ENCODE measurements at places on chromosomes 5 and 9.

- peak; percentile 71 for DNase-seq
These were observed 17.1 kb downstream of the DELE1 start for GRCh38 chr5:141940695-141941271.

DNA sequence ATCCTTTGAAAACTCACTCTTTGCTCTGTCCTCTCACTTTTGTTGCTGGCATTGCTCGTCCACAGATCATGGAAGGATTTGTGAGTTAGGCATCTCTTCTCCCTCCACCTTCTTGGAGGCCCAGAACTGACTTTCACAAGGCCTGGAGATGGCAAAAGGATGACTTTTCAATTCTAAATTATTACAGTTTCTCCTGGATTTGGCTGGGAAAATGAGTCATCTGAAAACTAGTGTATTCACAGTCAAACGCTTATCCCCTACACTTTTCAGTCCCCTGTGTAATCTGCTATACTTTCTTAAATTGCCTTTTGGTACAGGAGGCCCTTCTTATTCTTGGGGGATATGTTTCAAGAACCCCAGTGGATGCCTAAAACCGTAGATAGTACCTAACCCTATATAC is 35.6 kb downstream of the ADRA1B start:
- no peak for DNase-seq

DNA sequence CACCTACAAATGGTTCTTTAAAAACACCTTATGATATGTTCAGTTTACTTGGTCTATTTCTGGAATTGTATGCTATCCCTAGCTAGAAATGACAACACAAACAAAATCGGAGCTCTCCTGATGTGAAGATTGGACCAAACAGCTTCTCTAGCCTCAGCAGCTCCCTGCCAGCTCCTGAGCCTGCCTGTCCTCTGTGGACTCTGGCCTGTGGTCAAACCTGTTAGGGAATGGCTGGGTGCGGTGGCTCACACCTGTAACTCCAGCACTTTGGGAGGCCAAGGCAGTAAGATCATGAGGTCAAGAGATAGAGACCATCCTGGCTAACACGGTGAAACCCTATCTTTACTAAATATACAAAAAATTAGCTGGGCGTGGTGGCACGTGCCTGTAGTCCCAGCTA is 195.3 kb downstream of the GAS1 start:
- DNase-seq = no peak

GRCh38 chr5:56460195-56460546 is 227.0 kb upstream of the ANKRD55 start:
- DNase-seq = no peak

GRCh38 chr9:118734696-118735095 is 634.5 kb downstream of the BRINP1 start:
- no peak for DNase-seq

DNA sequence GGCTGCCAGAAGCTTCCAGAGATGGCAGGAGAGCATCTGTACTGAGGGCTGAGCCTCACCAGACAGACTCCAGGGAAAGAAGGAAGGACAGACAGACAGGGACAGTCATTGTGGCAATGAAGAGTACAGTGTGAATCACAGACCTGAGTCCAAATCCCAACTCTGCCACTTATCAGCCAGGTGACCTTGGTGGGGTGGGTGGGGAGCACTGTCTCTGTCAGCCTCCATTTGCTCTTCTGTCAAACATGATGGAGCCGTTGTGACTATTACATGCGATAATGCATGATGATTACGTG is 85.9 kb upstream of the FSTL4 start:
- DNase-seq = no peak

DNA sequence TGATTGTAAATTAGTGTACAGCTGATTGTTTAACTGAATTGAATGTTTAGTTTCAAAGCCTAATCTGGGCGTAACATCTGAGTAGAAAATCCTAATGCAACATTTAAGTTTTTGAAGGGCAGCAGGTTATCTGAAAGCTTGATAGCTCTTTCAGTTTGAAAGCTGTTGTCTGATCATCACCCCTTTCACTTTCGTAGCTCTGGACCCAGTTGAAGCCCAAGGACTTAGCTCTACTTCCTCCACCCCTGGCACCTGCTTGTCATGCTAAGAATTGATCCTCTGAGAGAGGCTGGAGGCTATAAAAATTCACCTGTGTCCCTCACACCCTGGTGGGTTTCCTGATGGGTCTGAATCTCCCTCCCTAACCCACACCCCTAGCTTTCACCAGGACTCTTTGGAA is 86.0 kb downstream of the ZFAND5 start:
- DNase-seq = no peak

GRCh38 chr5:86570427-86571083 is 47.2 kb upstream of the COX7C start:
- DNase-seq = no peak

DNA sequence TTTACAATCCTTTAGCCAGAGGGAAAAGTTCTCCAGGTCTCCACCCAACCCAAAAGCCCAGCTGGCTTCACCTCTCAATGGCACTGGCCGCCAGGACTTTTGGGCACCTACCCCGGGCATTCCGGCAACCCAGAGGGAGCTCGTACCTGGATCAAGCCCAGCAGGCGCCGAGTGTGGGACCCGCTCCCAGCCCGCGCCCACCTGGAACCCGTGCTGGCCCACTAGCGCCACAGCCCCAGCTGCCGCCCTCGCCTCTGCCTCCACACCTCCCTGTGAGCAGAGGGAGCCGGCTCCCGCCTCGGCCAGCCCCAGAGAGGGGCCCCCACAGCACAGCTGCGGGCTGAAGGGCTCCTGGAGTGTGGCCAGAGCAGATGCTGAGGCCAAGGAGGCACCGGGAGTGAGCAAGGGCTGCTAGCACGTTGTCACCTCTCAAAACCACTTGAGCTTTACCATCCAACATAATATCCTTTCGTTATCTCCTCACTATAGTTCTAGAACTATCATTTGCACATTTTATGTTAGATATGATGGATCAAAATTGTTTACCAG is 69.7 kb downstream of the GCNT1 start:
- no peak for DNase-seq

DNA sequence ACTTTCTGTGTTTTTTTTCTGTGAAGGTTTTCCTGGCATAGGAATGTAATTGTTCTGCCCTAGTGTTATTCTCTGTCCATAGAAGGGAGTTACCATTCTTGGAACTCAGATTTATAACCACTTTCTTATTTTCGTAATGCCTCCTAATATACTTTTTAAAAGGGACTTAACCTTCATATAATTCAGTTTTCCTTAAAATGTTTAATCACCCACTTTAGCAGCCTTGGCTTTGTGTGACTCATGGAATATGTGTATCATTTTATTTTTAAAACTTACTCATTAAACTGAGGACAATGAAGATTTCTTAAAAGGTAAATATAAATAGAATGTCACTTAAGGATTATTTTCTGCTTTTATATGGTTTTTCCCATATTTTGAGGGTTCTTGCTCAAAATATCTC is 50.0 kb downstream of the RAI14 start:
- no peak for DNase-seq

DNA sequence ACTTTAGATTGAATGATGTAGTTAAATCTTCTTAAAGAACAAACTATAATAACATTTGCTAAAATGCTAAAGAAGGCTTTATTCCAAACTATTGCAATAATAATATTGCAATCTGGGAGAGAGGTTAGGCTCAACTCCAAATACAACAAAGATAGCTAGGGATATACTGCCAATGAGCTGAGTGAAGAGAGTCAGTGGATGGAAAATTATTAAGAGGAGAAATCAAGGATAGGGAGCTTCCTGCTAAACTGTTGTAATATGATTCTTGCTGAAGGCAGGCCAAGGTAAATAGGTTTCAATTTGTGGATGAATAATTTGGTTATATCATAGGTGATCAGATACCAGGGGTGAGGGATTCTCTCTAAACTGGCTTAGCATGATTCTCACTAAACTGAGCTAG is 1651.5 kb downstream of the EFNA5 start:
- DNase-seq = no peak

- DNase-seq = peak; percentile 56
These were observed 320.9 kb upstream of the KLF4 start for GRCh38 chr9:107810461-107810961.

- DNase-seq = no peak
These were observed 13.6 kb upstream of the CXXC5 start for GRCh38 chr5:139634541-139634940.

DNA sequence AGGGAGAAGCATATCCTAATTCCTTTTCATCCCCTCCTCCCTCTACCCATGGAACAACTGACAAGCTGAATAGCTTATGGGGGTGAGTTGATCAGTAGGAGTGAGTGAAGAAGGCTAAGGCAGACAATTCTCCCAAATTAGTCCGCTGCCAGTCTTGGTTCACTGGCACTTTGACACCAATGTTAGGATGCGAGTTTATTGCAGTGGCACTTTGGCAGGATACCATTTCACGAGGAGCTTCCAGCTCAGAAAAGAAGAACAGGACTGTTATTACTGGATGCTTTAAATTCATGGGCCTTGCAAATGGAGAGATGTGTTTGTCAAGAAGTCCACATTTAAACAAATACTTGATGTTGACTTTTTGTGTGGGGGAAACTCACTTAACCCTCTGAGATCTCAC is 427.6 kb downstream of the NR2F1-AS1 start:
- DNase-seq = no peak

- DNase-seq = no peak
These were observed 249.3 kb downstream of the DNAH5 start for GRCh38 chr5:13695076-13695712.

DNA sequence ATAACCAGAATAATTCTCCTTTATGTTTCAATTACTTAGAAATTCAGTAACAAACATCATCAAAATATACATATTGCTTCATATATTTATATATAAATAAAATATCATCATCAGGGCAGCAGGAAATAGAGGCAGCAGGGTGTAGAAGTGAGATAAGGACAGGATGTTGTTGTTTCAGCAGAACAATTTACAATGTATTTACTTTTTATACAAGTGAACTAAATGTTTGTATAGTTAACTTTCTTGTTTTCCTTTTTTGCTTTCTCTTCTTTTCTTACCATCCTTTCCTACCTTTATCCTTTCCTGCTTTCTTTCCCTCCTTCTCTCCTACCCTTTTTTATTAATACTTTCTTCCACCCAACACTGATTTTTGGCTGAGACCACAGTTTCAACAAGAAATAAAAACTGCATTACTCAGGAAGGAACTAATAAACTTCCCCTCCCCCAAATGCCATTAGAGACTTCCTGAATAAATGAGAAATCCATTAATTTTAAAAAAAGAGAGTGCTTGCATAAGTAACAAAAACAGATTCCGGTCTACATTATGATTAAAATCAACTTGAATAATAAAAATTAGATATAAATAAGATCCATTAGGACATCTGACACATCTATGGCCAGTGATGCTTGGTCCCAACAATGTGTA is 159.8 kb upstream of the ACOT12 start:
- DNase-seq = peak; percentile 2

DNA sequence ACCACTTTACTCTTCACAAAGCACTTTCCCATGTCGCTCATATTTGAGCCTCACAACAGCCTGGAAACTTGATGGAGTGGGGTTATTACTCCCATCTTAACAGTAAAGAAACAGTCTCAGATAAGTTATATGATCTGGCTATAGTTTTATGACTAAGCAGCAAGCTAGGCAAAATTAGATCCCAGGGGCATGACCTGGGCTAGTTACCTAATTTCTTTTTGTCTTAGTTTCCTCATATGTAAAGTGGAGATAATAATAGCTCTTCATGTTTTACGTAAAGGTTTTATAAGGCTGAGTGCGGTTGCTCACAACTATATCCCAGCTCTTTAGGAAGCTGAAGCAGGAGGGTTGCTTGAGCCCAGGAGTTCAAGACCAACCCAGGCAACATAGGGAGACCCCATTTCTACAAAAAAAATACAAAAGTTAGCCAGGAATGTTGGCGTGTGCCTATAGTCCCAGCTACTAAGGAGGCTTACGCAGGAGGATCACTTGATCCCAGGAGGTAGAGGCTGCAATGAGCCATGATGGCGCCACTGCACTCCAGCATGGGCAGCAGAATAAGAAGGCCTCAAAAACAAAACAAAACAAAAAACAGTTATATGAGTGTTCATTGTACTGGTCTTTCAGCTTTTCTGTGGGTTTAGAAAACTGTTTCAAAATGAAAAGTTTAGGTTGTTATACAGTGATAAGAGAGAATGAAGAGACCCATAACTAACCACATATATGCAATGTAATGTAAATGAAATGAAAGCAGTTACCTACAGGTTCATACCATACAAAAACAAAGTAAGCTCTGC is 6.5 kb upstream of the PLIN2 start:
- no peak for DNase-seq

DNA sequence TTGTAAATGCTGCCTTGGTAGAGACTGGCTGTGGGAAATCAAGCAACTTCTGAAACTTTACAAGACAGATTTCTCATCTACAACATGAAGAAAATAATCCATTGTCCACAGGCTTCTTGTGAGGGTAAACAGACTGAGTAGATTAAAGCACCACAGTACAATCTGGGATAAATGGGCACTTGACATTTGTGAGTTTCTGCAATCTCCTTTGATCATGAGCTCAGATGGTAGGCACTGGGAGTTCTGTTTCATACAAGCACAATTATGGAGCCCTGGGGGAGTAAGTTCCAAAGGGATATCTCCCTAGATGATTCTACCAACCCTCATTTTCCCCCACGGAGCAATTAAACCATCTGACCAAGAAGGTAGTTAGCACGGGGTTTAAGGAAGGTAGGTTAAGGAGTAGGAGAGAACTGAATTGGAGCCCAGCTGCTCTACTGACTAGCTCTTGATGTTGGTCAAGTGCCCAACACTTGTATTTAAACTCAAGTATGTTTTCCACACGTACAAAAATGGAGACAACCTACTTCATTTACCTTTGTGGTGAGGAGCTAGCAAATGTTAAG is 479.5 kb upstream of the TNC start:
- DNase-seq = no peak

Measured in suppressor macrophage treated with lipopolysaccharide for 1 hour (primary cell).